ENCODE measurements at places on chromosomes 11 and 22.

DNA sequence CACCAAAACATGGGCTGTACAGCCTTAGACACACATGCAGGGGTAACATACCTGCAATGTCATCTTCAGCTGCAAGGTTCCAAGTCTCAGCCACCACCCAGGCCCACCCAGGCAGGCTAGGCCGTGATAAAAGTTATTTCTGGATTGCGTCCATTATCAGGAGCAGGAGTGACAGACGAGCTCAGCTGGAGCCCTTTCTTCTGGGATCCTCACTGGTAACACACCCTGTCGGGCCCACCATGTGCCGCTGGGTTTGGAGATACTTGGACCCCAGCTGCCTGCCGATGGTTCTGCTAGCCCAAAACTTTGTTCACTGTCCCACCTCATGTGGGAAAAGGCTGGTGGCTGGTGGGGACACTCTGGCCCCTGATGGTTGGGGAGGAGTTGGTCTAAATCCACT lies 24.8 kb downstream of the TMPRSS5 start:
- DNase-seq: no peak

DNA sequence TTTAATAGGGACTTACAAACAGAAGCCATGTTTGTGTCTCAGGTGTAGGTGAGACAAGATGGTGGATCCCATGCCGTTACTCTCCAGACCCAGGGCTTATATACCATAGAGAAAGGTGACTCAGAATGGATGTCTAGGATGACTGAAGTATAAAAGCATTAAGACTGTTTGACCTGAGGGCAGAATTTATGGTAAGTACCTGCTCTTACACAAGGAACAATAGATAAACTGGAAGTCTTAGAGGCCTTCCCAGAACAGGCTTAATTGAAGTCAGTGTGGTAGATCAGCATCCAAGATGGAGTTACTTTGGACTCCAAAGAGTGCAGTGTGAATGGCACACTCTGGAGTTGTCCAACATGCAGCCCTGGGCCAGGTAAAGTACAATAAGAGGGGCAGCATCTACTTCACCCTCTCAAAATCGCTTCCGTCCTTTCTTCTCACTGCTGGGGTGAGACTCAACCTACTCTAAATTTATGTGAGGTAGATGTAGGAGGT lies 387.0 kb upstream of the DDI1 start:
- DNase-seq: no peak

- no peak for DNase-seq
Measured at GRCh38 chr11:93370260-93370659, 39.7 kb downstream of the DEUP1 start.

DNA sequence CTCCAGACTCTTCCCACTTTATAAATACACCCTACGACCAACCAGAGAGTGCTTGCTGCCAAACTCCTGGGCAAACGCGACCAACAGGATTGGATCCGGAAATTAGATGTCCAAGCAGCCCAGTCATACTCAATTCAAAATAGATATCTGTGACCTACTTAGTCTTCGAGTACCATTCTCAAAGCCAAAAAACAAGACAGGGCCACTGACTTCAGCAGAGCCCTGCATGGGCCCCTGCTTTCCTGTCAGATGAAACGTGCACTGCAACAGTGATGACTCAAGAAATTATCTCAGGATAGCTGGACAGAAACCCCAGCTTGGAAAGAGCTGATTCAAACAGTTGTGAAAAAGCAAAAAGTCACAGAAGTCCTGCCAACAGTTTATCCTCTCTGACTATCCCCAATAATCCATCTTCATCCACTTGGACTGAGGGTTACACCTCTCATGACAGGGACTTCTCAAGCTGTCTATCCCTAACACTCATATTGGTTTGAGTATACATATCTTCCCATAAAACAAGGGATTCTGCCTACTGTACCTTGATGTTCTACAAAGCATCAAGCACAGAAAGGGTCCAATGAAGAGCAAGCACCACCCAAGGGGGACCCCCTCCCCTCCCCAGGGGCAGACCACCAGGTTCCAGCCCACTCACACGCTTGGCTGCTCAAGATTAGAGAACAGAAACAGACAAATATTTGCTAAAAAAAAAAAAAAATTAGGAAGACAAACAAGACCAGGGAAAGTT lies 17.4 kb downstream of the SMCO4 start:
- peak; percentile 71 for DNase-seq

DNA sequence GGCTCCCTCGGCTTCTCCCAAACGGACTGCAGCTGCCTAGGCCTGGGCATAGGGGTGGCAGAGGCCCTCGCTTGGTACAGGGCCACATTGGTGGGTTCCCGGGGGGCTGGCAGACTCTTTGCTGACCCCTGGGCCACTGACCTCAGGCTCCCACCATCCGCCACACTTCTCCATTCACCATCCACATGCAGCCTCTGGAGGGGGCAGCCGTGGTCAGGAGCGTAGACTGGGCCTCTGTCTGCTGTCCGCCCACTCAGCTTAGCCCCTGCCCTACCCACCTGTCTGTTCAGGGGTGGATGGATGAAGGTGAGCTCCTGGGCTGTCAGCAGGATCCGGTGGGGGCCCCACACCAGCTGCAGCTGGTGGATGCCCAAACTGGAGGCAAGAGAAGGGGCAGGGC lies 45.7 kb upstream of the LRRC32 start:
- no peak for DNase-seq

GRCh38 chr11:5065027-5065426 lies 4.3 kb upstream of the OR52E1 start:
- peak; percentile 1 for DNase-seq

DNA sequence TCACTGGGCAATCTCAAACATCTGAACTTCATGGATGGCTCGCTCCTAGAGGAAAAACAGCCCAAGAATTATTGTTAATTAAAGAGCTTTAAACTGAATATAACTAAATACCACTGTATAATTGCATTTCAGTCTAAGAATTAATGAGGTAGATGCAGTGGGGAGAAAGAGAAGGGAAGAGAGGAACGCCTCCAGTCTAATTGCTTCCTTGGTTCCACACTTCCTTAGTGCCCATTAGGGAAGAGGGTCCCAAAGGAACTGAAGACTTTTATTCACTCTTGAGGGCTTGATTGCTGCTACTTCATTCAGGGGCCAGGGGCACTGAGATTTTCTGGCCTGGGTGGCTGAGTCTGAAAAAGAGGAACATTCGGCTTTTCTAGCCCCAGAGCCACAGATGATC lies 11.8 kb upstream of the OR10G7 start:
- DNase-seq: no peak

DNA sequence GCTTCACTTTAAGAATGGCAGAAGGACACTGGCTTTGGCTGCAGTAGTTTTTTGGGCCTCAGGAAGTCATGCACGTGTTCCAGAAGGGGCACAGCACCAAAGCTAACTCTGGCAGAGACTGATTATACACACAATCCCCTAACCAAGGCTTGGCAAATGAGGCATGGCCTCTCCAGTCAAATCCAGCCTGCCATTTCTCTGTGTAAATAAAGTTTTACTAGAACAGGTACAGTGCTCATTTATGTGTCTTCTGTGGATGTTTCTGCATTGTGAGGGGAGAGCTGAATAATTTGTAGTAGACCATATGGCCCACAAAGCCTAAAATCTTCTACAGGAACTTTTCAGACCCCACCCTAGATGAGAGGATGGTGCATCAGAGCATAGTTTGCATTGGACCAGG lies 46.4 kb upstream of the MN1 start:
- DNase-seq: no peak

DNA sequence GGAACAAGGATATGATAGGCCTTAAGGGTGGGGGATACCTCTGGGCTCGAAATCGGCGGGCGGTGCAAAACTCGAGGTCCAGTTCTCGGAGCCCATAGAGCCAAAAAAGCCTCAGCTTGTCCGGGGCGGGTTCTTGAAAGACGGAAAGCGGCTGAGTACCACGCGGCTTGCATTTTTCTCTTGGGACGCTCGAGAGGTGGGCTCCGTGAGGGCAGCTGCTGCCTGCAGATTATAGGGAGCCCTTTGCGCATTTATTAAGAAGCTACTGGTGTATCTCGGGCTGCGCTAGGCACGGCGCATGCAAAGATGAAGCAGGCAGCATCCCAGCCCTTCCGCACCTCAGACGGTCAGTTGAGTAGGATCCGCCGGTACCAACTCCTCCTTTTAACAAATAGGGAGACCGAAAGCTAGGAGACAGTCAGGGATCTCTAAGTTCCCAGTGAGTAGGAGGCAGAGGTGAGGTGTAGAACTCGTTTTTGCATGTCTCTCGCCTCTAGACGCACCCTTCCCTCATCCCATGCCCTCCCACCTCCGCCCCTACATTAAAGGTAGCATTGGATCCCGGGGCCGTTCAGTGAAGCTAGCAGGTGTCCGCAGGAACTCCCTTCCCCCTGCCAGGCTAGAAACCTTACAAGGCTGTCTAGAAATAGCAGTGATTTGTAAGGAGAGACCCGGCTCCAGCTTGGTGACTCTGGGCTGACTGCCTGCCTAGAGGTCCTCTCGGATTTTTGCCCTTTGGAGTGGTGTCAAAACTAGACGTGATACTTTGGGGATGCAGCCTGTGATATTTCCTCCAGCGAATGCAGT lies 768 bp downstream of the LDHA start:
- DNase-seq: peak; percentile 33

GRCh38 chr11:115910379-115910778 lies 406.2 kb upstream of the CADM1 start:
- no peak for DNase-seq
